ENCODE measurements at places on chromosomes 1 and 21.

DNA sequence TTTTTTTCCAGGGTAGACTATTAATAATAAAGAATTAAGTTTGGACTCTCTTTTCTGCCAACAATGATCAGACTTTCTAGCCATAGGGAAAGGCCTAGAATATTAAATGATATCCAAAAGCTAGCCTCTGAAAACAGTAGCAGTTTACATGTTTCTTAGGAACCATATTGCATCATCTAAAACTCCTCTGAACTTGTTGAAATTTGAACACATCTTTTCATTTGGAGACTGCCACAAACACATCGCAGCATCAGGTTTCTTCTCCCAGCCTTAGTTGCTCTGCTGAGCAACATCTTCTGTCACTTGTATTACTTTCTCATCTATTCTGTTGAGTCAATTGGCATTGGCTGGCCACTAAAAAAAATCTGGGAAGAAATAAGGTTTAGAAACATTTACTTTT is 63.2 kb upstream of the GNG4 start:
- DNase-seq: no peak

DNA sequence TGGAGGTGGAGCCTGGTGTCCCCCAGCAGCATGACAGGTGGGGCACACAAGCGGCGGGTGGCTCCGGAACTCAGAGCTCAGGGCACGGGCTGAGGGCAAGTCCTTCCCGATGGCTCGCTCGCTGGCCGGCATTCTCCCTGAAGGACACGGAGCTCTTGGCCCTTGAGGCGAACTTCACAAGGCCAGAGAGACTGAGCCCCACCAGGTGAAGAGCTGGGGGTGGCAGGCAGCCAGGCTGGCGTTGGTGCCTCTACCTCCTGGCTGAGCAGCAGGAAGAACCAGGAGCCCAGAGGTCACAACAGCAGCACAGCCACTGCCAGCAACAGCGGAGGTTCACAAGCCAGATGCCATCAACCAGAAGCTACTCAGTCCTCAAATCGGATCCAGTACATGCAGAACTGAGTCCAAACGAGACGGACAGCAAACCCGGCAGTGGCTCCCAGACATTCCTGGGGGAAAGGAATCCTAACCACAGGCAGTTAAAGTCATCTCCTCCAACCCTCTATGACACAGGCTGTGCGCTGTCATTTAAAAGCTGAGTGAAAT is 54.1 kb downstream of the NPHP4 start:
- no peak for DNase-seq

- DNase-seq: no peak
Observed at GRCh38 chr1:26575348-26575747, 45.8 kb downstream of the RPS6KA1 start.

GRCh38 chr1:8866792-8867415 is 11.6 kb downstream of the ENO1 start:
- no peak for DNase-seq

GRCh38 chr1:3069491-3070308 is 697 bp downstream of the PRDM16 start:
- peak; percentile 58 for DNase-seq

DNA sequence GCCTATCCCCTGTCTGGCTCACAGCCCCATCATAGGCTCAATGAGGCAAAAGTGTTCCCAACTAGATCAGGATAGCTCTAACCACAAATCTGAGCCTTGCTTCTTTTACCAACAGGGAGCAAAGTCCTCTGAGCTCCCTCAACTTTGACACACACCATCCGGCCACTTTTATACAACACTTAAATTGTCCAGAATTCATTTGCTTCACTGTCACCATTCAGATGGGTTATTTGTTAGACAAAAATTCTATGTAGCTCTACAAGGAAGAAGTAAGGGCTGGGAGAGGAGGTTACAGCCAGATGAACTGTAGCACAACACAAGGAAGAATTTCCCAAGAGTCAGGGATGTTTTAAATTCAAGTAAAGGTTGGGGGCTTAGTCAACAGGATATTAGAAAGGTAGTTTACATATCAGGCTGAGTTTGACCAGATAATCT is 50.8 kb downstream of the TGFBR3 start:
- no peak for DNase-seq

DNA sequence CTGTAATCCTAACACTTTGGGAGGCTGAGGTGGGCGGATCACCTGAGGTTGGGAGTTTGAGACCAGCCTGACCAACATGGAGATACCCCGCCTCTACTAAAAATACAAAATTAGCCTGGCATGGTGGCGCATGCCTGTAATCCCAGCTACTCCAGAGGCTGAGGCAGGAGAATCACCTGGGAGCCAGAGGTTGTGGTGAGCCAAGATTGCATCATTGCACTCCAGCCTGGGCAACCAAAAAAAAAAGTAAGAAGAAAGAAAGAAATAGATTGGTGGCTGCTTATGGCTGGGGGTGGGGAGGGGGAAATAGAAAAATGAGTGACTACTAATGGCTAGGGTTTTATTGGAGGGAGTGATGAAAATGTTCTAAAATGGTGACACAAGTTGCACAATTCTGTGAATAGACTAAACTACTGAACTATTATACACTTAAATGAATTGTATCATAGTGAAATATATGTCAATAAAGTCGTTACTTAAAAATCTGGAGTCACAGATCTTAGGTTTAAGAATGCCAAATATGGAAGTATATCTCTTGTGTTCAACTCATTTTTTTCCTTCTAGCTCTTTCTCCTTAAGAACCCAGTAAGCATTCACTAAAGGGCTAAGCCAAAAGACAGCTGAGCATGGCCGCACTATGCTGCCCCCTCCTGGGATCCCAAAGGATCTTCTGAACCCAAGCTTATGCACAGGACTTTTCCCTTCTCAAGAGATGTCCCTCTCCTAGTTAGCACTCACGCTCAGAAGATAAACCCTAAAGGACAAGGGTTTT is 3.2 kb upstream of the NPL start:
- DNase-seq: peak; percentile 56

DNA sequence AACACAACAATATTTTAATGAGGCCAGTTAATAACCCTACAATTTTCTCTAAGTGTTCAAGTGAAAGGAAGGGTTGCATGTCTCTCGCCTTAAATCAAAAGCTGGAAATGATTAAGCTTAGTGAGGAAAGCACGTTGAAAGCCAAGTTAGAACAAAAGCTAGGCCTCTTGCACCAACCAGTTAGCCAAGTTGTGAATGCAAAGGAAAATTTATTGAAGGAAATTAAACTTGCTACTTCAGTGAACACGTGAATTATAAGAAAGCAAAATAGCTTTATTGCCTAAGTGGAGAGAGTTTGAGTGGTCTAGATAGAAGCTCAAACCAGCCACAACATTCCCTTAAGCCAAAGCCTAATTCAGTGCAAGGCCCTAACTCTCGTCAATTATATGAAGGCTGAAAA is 135.6 kb downstream of the DUSP10 start:
- no peak for DNase-seq

DNA sequence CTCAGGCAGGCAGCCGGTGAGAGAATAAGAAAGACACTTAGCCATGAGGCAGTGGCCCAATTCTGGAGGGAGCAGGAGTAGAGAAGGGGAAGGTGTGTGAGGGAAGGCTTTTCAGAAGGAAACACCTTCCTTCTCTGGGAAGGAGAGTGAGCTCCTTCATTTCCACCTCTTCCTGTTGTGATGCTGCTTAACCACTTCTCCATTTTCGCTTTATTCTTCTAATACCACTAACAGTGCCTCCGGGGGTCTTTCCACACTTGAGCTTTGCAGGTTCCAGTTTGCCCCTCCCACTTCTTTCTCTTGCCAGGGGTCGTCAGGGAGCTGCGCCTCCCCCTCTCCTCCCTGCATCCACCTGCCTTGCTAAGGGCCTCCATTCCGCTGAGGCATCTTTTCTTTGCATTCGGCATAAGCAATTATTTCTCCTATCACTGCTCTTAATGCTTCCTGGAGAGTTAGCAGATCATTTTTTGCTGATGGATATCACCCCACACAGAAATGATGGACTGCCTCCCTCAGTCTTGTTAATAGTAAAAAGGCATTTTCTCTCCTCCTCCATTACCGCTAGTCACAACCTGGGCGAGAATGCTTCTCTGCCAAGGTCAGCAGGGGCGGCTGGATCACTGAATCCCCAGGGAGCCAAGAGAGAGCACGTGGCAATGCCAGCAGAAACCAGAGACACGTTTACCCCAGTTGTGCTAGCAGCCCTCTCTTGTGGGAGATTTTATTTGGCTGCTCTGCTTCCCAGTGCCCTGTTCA is 74.8 kb downstream of the ELAVL4 start:
- no peak for DNase-seq

GRCh38 chr1:225712391-225712790 is 59.5 kb upstream of the ENAH start:
- DNase-seq: no peak

- peak; percentile 40 for DNase-seq
Observed at GRCh38 chr1:172973424-172973823, 77.3 kb downstream of the TNFSF18 start.

GRCh38 chr1:37069406-37069805 is 35.1 kb upstream of the GRIK3 start:
- no peak for DNase-seq

DNA sequence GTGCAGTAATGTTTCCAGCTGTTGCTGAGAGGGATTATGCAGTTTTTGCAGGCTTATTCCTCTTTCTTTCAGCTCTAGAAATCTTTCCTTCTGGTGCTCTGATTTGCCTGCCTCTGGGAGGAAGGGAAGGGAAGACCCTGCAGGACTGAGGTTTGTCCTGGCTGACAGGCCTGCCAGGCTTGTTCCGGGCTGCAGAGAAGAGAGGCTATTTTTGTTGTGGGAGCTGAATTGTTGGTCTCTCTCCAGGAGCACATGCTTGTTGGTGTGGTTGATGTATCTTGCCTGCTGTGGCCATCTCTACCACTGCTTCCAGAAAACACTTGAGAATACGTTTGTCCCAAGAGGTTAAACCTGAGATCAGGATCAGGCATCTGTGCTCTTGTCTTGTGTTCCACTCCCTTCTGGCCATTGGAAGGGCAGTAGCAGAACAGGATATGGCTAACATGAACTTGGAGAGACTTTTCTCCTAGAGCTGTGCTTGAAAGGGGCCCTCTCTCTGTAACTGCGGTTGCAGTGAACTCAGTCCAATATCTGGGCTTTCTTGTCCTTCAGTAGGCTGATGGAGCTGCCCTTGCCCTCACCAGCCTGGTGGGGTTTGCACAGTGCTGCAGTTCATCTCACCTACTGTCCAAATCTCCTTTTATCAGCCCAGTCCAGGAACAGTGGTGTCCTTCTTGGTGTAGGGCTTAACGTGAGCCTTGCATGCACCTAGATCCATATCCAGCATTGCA is 21.5 kb upstream of the SLC25A34 start:
- no peak for DNase-seq

- DNase-seq: no peak
Observed at GRCh38 chr1:83872515-83872914, 126.4 kb downstream of the TTLL7 start.

DNA sequence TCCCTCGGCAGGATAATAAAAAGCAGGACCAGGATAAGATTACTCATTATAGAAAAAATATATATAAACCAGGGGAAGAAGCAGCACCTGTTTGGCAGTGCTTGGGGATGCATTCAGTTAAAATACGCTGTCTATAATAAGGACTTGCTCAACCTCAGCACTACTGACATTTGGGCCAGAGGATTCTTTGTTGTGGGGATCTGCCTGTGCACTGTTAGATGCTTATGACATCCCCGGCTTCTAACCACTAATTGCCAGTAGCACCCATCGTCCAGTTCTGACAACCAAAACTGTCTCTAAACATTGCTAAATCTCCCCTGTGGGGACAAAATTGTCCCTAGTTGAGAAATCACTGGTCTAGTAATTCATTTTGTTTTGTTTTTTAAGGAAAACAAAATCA is 242.1 kb downstream of the SLC45A1 start:
- no peak for DNase-seq

GRCh38 chr1:5734414-5734813 is 257.8 kb downstream of the NPHP4 start:
- no peak for DNase-seq

GRCh38 chr1:26578167-26578566 is 48.6 kb downstream of the RPS6KA1 start:
- no peak for DNase-seq

DNA sequence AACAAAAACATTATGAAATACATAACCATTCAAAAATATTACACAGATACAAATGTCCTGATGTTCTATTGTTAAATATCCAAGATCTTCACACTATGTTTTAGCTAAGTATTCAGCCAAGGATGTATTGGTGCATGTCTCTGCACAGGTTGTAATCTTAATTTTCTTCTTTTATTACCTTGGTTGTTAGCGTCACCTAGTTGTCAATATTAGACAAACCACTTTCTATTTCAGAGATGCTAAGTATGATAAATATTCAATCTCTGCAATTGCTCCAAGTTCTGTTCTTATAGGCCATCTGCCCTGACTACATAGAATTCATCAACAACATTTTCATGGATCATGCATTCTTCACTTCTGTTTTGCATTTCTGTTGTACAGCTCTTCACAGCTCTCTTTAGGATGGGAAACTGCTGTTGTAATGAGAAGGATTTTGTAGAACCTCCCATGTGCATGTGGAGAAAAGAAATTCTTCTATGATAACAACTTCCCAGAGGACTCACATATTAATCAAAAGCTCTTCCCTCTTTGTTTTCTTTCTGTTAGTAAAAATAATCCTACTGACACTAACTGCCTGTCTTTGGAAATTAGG is 380.1 kb downstream of the NUF2 start:
- DNase-seq: no peak

GRCh38 chr1:41475859-41476567 is 8.5 kb downstream of the EDN2 start:
- no peak for DNase-seq

DNA sequence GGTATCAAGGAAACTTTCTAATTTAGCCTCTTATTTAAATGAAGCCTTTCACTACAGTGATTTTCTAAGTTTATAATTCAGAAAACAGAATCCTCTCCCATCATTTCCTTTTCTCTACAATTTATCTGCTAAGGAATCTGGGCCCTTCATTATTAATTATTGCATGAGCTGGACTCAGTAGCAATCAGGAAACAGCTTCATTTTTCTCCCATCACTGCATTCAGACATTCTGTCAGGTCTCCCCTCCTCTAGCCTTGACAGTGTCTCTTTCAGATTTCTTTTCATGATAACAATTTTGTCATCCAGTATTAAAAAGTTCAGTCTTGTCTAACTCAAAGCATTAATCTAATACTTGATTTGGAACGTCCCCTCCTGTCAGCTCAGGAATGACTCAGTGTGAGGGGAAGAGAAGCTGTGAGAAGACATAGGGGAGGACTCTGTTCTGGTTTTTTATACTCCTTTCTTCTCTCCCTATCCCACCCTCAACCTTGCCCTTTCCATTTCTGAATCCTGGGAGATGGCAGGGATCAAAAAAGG is 28.1 kb downstream of the SLC44A5 start:
- DNase-seq: no peak

GRCh38 chr1:167529829-167530474 is 11.6 kb upstream of the CD247 start:
- DNase-seq: no peak

DNA sequence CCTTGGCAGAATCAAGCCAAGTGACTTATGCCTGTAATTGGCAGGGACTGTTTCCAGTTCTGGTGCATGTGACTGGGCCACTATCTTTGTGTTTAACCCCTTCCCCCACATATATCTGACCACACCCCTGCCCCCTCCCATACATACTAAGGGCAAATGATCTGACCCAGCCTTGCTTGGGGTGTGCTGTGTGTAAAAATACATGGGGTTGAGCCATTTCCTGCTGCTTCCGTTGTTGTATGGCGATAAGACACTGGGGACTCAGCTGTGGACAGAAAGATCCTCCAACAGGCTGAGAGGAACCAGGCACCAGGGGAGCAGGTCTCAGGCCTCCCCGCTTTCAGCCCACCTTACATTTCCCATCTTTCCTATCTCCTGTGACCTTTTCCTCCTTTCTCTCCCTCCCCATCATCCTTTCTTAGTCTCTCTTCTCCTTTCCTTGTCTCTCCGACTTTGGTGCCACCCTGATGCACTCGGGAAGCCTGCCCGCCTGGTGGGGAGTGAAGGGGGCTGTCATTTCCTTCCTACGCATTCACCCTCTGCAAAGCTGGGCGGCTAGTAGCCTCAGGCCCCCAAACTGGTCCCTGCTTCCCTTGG is 39.7 kb downstream of the TMCC2 start:
- no peak for DNase-seq
